ENCODE measurements at places on chromosomes 4 and X.

DNA sequence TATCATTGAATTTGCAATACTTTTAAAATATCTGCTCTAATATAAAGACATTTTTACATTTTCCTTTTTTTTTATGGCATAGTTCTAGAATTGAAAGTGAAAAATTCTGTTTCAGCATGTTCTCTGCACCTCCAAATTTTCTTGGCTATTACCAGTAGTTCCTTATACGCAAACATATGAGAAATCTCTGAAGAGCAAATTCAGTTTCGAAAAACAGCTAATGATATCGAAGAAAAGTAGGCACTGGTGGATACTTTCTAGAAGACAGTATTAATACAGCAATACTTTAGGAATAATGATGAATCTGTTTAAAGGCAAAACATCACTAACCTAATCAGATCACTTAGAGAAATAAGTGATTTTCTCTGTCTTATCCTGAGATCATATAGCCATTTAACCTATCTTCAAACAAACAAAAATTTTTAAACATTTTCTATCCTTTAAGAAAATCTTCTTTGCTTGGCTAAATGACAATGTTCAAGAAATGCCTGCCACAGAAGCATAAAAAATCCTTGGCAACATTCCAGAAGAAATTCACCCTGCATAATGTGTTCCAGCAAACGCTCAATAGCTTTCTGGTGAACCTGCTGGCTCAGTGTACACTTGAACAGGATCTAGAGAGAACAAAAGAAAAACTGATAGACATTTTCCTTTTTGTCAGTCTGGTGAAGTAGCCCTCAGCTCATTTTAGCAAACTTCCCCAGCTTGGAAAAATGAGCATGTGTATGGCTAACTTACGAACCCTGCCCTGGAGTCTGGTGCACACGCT lies 51.2 kb upstream of the KLF3 start:
- no peak for DNase-seq

DNA sequence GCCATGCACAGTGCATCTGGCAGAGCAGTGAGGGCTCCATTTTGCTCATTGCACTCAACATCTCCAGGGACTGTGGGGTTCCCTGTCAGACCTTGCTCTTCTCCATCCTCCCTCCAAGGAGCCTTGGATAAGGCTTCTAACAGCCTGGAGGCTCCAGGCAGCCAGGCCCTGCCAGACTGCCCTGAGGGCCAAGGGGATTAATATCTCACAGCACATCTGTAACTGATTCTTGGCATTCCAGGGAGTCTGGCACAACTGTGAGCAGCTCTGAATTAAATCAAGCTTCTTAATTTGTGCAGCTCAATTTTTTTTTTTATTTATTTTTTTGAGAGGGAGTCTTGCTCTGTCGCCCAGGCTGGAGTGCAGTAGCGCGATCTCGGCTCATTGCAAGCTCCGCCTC lies 224.5 kb upstream of the PGRMC2 start:
- DNase-seq: no peak

DNA sequence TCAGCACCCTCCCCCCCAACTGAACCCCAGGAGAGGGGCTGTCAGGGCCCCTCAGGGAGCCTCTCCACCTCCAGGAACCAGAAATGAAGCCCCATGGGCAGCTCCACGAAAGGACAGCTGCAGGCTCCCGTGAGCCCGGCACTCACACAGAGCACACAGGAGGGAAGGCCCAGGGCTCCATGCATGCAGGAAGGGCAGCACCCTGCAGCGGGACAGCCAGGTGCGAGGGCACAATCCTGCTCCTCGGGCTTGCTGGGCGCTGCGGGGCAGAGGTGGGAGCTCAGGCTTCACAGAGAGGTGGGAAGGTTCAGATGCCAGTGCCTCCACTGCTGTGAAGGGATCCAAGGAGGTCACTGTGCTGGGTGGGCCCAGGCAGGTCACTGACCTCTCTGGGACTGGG lies 90.0 kb downstream of the HMX1 start:
- DNase-seq: no peak

- DNase-seq: no peak
Measured at GRCh38 chr4:13248621-13249298, 235.4 kb downstream of the RAB28 start.

- peak; percentile 7 for DNase-seq
Measured at GRCh38 chr4:26238778-26239679, 81.8 kb upstream of the RBPJ start.

DNA sequence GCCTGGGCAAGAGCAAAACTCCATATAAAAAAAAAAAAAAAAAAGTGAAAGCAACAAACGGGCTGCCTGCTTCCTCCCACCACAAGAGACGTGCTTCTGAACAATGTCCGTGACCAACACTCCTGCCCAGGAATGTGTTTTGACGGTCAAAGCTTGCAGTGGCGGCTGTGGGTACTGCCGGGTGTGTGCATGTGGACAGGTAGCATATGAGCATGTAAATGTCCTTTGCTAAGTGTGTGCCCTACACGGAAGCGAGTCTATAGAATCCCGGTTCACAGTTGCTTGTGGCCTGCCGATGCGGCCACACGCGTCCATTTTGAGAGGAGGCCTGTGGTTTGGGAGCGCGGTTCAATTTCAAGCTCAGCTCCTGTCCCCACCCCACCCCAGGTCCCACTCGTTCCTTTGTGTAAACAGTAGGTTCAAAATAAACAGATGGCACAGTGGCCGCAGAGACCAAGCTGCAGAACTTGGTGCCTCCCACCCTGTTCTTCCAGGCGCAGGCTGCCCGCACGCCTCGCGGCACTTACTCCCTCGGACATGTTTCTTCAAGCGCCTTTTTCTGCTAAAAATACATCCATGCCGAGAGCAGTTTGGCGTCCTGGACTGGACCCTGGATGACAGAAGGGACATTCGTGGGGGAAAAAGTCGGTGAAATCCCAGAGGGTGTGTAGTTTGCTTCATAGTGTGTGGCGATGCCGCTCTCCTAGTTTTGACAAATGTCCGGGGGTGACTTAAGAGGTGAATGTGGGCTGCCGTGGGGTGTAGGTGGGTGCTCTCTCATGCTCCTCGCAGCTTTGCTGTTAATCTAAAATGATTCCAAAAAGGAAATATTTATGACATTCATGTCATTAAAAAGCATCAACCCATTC lies 11.5 kb upstream of the NKX1-1 start:
- no peak for DNase-seq

DNA sequence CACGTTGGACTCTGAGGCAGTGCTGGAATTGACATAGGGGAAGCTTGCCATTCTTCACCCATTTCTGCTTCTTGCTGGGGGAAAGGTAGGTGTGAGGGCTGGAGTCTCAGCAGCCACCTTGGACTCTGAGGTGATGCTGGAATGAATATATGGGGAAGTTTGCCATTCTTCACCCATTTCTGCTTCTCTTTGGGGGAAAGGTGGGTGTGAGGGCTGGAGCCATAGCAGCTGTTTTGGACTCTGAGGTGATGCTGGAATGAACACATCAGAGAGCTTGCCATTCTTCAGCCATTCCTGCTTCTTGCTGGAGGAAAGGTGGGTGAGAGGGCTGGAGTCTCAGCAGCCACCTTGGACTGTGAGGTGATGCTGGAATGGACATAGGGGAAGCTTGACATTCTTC lies 115.1 kb downstream of the CRLF2 start:
- no peak for DNase-seq

DNA sequence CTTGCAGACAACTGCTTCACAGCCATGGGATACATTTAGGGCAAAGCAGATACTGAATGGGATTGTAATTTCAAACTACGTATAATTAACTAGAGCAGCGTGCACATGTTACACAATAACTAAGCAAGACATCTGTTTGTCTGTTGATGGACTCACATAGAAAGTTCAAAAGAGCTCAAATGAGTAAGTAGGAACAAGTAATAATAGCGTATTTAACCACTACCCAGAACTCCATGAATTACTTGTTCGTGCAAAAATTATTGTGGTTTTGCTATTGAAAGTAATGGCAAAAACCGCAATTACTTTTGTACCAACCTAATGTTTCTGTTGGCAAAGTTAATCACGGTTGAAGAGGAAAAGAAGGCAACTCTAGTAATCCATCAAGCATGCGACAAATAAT lies 825.4 kb downstream of the PCDH18 start:
- DNase-seq: no peak

DNA sequence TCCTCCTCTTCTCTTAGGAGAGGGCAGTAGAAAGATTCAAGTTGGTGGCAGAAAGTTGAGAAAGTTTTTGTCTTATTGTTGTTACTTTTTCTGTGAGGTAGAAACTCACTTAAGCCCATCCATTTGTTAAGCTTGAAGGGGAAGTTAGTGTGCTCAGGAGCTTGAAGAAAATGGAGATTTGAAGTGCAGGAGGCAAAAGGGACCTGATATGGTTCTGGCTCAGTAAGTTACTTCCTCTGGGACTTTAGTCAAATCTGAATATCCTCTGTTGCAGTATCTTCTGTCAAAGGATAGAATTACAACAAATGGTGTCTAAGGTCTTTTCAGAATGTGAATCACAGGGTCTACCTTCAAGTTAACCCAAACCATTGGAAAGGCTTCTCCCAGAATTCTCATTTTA lies 46.2 kb downstream of the CXCL13 start:
- no peak for DNase-seq

GRCh38 chr4:71232056-71232430 lies 106.8 kb upstream of the SLC4A4 start:
- no peak for DNase-seq

- DNase-seq: no peak
Measured at GRCh38 chrX:136710325-136710951, 62.5 kb downstream of the CD40LG start.

DNA sequence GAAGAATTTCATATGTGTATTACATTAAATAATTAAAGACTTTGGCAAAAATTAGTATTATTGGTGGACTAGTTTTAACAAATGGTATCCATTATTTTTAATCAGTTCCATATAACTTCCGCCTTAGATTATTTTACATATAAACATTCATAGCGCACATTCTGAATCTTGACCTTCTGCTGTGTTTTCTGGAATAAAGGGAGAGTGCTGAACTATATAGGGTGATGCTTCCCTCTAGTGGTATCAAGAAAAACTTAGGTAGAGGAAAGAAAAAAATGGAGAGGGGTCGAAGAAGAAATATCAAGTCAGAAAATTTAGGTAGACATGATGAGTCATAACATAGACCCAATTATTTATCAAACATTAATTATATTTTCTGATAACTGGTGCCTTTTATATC lies 155.6 kb upstream of the PACRGL start:
- DNase-seq: no peak

Data from Panc1 (cell line).